Activated naive CD4-positive, alpha-beta T cell (primary cell): ENCODE measurements at places on chromosomes 7 and 10.

GRCh38 chr7:100122067-100122466, 2.6 kb downstream of the CNPY4 start:
- no peak for DNase-seq

DNA sequence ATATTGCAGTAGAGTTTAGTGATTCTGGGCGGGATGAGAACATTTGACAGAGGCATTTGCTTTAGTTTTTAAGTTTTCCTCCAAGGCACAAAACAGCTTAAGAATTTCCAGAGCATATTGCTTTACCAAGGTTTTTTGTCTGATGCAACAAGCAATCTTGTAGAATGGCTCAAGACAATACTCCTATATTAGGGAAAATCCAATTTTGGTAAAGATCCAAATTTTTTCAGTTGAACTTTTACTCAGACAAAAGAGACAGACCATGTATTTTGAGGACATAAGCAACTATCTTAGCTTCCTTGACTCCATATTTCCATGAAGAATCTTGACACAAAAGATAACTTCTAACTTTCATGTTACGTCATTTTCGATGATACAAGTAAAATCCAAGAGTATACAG, 92.3 kb upstream of the NANOS1 start:
- DNase-seq: no peak

- DNase-seq: no peak
Measured at GRCh38 chr10:76429368-76430060, 998.1 kb downstream of the LRMDA start.

DNA sequence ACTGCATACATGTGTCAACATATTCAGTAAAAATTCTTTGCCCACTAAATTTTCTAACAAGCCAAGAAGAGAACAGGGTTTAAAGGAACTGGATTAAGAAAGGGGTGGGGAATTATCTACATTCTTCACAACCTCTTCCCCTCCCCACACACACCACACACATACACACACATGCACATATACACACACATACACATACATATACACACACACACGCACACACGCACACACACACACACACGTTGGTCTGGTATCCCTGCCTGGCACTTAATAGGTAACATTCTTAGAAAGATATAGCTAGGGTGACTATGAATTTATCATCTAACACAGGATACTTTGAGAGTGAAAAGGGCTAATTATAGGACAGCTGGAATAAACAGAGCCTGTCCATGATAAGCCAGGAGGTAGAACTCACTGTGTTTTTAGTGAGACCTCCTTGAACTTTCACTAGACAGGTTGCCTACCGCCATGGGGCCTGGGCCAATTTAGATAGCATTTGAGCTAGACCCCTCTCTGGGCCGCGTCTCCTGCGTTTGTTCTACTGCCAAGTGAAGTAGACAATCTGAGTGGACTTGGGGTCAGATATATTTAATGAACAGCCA, 33.1 kb upstream of the EPC1 start:
- no peak for DNase-seq

GRCh38 chr10:48790457-48791044, 105.9 kb downstream of the WDFY4 start:
- DNase-seq: no peak

GRCh38 chr7:43729924-43730248, 563 bp upstream of the COA1 start:
- DNase-seq: no peak

GRCh38 chr10:11178606-11179515, 161.2 kb downstream of the CELF2 start:
- DNase-seq: peak; percentile 61

DNA sequence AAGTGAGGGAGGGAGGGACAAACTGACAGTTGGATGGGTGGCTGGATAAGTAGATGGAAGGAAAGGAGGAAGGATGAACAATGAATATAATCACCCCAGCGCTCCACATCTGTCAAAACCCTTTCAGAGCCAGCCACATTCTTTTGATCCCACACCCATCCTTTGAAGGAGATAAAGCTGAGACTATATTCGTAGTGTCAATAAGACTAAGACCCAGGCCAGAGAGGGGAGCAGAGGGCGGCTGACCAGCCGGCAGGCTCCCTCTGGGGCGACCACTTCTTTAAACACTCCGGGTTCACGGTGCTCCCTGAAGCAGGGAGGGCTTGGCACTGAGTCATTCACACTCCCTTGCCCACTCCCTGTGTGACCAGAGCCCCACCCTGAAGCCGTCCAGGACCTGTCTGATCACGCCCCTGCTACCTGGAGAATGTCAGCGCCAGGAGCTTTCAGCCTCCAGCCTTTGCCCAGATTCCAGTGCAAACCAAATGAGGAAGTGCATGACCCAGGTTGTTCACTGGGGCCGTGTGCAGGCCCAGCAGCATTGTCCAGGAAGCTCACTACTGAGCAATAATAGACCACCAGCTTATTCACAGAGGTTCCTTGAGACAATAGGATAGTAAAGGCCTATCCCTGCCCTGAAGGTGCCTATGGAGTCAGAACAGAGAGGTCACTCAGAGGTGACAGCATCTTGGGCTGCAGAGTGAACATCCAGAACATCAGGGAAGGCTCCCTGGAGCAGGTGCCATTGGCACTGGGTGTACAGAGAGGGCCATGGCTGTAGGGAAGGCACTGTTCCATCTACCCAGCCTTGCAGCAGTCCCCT, 34.4 kb downstream of the UNC5B start:
- DNase-seq: no peak

DNA sequence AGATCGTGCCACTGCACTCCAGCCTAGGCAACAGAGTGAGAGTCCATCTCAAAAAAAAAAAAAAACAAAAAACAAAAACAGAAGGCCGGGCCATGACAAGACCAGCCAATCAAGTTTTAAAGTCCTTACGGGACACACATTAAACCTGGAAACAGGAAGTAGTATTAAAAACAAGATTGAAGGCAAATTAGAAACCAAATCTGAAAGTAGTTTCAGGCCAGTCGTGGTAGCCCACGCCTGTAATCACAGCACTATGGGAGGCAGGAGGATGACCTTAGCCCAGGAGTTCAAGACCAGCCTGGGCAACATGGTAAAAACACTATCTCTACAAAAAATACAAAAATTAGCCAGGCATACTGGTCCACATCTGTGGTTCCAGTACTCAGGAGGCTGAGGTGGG, 18.1 kb downstream of the PSAP start:
- DNase-seq: no peak

DNA sequence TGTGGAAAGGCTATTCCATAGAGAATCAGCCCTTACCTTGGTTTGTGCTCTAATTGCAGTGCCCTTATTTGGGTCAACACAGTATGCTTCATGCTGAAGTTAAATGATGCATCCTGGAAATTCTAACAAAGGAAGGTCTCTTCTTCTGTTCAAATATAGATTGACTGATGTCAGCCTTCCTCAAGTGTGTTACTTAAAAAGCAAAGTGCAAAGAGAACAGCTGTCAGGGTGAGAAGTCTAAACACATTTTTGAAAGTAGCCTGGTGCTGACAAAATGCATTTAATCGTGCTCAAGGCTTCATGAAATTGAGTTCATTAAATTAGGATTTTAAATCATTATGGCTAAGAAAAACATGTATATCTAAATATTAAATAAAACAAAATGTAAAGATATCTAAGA, 19.5 kb downstream of the AGR2 start:
- no peak for DNase-seq
